Fibroblast of mammary gland (primary cell): ENCODE measurements at places on chromosomes 1 and 21.

- DNase-seq = peak; percentile 43
Measured at GRCh38 chr1:9028921-9029705, 2.9 kb upstream of the SLC2A7 start.

- peak; percentile 22 for DNase-seq
Measured at GRCh38 chr1:29647581-29647980, 411.3 kb downstream of the PTPRU start.

GRCh38 chr1:57986432-57986831, 560.1 kb downstream of the OMA1 start:
- DNase-seq = no peak

GRCh38 chr1:116927049-116927798, 17.5 kb downstream of the PTGFRN start:
- no peak for DNase-seq

GRCh38 chr1:118890851-118891384, 97.2 kb downstream of the TBX15 start:
- no peak for DNase-seq

DNA sequence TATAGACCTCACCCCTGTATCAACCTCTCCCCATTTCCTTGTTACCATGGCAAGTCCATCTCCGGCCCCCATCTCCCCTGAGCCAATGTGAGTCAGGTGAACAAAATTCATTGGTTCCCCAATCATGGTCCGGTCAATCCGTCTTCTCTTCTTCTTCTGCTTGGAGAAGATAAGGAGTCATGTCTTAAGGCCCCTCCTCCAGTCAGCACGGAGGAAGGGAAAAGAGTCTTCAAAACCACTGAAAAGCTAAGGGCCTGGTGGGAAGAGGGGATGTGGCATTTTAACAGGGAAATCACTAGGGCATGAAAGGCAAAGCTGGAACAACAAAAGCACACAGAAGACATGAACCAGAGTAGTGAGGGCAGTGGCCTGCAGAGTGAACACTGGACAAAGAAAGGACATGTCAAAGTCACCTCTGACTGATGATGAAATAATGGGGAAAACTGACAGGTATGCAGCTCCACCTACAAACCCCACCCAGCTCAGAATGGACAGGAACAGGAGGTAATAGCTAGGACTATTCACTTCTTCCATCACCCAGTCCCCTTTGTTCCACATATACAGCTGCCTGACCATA, 4.4 kb downstream of the CDC42SE1 start:
- no peak for DNase-seq

DNA sequence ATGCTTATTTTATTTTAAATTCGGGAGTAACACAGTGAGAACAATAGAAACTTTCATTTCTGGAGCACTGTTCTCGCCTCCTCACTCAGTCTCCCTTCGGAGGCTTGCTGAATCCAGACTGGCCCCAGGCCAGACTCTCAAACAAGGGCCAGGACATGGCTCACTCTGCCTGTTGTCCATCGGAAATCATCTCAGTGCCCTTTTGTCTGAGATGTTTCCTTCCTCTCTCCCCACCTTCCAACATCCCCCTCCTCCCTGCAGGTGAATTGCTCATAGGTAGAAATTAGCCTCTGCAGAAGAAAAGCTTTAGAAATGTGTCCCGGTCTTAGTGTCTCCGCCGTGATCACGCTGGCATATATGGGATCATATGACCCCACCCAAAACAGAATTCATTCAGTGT, 55.2 kb downstream of the ERG start:
- DNase-seq = no peak

GRCh38 chr1:154481053-154481452, 21.0 kb upstream of the TDRD10 start:
- no peak for DNase-seq

DNA sequence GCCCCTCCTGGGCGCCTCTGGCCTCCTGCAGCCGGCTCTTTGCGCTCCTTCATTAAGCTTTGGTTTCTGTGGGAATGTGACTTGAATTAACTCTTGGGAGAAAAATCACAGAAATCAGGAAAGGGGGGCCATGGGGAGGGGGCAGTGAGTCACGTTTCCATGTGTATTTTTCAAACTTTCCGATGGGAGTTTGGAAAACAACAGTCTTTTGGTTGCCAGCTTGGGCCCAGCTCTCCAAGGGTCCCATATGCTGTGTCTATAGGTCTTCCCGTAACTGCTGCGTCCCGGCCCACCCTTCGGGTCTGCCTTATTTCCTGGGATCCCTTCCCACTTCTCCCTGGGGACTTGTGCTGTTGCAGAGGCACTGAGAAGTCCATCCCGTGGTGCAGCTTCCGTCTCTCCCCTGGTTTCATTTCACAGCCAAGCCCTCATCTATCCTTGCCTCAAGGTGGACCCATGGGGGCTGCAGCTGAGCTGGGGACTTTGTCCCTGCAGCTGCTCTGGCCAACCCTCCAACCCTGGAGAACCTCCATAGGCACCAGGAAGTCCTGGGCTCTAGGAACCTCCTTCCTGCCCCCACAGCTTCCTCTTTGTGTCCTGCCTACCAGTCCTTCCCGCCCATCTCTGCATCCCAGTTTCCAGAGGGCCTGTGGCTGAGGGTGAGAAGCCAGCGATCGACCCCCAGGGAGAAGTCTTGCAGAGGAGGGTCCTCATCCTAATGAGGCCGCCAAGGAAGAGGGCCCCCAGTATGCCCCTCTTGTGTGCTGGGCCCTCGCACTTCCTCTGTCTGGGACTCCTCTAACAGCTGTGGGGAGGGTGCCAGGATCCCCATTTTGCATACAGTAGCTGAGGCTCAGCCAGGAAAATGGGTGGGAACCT, 11.6 kb upstream of the LMNA start:
- peak; percentile 82 for DNase-seq

DNA sequence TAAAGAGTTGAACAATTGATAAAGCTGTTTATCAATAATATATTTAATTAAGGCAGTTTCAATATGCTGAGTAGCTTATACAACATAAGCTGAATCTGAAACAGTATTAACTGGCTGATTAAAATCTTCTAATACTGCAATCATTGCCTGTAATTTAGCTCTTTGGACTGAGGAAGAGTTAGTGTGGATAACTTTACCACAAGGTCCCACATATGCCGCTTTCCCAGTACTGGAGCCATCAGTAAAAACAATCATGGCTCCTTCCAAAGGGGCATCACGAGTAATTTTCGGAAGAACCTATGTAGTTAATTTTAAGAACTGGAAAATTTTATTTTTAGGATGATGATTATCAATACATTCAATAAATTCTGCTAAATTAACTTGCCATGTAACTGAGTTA, 6.7 kb downstream of the DAP3 start:
- DNase-seq = no peak

DNA sequence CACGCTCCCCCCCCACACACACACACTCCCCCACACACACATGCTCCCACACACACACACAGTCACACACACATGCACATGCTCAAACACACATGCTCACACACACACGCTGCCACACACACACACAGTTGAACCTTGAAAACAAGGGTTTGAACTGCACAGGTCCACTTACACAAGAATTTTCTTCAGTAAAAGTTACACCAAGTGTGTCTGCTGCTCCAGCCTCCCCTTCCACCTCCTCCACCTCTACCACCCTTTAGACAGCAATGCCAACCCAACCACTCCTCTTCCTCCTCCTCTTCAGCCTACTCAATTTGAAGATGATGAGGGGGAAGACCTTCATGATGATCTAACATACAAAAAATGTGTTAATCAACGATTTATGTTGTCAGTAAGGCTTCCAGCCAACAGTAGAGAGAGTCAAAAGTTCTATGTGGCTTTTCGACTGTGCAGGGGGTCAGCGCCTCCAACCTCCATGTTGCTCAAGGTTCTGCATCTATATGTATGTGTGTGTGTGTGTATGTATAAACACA, 26.8 kb downstream of the HSF2BP start:
- DNase-seq = no peak

GRCh38 chr1:43796111-43796581, 88.8 kb downstream of the ST3GAL3 start:
- peak; percentile 64 for DNase-seq

DNA sequence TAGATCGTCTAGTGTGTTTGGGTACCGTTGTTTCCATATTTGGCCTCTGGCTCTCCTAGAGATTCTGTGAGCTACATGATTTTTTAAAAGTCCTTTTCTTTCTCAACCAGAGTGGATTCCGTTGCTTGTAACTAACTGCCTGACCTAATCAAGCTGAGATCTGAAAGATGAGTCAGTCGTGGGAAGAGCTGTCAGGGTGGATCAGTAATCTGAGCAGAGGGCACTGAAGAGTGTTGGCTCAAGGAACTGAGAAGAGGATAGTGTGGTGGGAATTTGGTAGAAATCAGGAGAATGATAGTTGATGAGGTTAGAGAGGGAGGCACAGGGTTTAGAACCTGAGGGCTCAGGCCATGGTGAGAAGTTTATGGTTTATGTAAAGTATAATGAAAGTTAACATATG, 52.2 kb downstream of the TRAF5 start:
- DNase-seq = peak; percentile 80

DNA sequence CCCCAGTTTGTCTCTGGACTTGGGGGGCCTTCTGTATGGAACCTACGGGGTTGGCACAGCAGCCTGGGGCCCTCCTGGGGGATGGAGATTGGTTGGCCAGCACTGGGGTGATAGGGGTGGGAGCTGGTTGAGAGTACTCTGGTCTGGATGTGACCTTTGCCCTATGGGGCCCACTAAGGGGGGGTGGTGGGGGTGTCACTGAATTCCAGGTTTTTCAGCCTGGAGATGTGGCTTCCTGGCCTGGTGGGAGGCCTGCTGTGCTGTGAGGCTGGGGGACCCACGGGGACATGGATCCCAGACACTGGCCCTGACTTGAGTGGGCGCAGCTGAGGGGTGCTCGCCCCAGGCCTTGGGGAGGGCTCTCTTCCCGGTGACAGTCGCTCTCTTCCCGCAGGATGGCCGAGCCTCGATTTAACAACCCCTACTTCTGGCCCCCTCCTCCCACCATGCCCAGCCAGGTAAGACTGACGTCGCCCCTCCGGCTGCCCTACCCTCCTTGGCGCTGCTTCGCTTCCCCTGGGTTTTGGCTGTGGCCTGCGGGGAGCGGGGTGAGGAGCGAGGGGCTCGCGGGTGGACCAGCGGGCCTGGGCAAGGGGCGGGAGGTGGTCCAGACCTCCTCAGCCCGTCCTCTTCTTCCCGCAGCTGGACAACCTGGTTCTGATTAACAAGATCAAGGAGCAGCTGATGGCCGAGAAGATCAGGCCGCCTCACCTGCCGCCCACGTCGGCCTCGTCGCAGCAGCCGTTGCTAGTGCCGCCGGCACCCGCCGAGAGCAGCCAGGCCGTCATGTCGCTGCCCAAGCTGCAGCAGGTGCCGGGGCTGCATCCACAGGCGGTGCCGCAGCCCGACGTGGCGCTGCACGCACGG, 19.6 kb downstream of the ZNF362 start:
- no peak for DNase-seq

DNA sequence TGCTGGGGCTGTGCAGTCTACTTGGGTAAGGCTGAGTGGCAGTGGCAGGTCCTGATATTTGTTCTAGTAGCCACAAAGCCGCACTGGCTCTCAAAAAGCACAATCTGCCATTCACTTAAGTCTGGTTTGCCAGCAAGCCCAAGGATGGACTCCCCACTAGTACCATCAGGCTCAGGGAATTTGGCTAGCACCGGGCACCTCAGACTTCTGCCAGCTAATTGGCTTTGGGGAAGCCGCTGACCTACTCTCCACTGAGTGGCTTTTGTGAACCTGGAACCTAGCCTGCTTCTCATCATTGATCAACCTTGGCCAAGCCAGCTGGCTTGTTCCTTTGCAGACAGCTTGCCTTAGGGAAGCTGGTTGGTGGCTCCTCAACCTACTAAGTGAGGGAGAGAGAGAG, 83.1 kb downstream of the ESRRG start:
- no peak for DNase-seq

DNA sequence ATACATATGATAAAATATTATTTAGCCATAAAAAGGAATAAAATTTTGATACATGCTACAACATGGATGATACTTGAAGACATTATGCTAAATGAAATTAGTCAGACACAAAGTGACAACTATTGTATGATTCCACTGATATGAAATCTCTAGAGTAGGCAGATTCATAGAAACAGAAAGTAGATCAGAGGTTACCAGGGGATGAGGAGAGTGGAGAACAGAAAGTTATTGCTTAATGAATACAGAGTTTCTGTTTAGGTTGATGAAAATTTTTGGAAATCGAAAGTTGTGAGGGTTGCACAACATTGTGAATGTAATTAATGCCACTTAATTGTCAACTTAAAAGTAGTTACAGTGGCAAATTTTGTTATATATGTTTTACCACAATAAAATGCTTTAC, 315.7 kb upstream of the USP25 start:
- DNase-seq = peak; percentile 15

DNA sequence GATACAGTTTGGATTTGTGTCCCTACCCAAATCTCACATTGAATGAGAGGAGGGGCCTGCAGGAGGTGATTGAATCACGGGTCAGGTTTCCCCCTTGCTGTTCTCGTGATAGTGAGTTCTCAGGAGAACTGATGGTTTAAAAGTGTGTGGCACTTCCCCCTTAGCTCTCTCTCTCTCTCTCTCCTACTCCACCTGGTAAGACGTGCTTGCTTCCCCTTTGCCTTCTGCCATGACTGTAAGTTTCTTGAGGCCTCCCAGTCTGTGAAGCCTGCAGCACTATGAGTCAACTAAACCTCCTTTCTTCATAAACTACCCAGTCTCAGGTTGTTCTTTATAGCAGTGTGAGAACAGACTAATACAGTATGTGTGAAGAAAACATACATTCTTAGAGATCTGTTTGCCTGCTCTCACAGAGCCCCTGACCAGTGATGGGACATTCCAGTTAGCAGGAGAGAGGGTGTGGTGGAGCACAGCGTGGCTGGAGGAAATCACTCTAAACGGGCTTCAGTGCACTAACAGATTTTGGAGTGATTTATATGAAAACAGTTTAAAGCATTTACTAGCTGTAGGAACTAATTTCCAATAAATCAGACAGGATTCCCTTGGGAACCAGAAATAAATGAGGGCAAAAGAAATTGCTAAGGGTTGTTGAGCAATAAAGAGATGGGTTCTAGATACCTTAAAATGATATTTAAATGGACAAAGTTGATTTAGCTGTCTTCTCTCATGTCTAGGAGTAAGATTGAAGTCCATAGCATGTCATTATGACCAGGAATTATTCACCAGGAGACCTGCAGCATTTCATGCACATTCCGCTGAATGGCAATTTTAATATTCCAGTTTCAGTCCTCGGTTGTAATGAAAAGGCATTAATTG, 411.0 kb downstream of the CAMTA1 start:
- no peak for DNase-seq

GRCh38 chr1:73040811-73041210, 758.5 kb upstream of the NEGR1 start:
- DNase-seq = no peak

DNA sequence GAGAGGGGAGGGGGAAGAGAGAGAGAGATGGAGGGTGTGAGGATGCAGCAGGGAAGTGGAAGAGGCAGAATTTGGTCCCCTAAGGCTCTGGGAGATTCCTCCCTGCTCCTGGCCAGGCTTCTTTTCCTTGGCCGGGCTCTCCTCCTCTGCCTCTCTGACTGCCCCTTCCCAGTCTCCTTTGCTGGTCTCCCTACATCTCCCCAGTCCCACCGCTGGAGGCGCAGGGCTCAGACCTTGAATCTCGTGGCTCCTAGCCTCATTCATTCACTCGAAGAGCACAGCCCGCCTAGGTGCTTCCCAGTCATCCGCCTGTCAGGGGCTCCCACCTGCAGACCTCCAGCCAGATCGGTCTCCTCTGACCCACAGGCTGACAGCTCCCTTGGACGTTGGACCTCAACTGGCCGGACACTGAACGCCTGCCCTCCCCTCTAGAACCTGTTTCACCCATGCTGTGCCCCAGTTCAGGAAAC, 76.5 kb downstream of the VWA5B1 start:
- DNase-seq = peak; percentile 60
